Activated CD4-positive, alpha-beta T cell treated with anti-CD3 and anti-CD28 coated beads, Interleukin-2, amount 50 U/mL, for 48 hours (primary cell): ENCODE measurements at places on chromosomes 4 and X.

DNA sequence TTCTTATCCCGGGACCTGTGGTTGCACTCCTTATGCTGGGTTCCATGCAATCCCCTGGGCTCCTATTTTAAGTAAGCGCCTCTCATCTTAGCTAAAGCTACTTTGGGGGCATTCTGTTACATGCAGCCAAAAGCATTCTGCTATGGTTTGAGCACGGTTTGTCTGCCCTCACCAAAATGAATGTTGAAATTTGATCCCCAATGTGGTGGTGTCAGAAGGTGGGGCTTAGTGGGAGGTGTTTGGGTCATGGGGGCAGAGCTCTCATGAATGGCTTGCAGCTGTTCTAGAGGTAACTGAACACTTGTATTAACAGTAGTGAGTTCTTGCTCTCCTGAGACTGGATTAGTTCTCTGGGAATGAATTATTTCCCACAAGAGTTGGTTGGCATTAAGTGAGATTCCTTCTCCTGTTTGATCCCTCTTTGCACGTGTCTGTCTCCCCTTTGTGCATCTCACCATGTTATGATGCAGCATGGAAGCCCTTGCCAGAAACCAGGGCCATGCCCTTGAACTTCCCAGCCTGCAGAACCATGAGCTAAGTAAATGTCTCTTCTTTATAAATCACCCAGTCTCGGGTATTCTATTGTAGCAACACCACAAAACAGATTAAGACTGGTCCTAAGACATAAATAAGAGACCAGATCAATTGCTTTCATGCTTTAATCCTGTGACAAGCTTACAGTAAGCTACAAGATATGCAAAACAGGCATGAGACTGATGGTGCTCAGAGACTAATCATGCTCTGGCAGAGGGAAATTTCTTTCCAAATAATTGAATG, 141.8 kb downstream of the TSPAN5 start:
- DNase-seq: no peak

- DNase-seq: no peak
Observed at GRCh38 chr4:164138521-164138920, 615.4 kb upstream of the SMIM31 start.

DNA sequence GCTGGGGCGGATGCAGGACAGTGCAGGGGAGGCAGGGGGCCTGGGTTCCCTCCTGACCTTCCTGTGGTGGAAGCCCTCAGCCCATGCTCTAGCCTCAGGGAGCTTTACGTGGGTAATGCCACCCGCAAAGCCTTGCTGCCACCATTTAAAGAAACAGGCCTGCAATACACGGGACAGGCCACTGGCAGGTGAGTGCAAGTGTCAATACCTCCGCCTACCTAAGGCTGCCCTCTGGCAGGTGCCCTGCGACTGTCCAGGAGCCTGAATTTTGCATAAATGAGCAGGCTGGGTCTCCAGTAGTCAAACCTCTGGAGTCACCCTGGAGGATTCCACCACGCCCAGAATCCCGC, 5.9 kb downstream of the CRMP1 start:
- no peak for DNase-seq

DNA sequence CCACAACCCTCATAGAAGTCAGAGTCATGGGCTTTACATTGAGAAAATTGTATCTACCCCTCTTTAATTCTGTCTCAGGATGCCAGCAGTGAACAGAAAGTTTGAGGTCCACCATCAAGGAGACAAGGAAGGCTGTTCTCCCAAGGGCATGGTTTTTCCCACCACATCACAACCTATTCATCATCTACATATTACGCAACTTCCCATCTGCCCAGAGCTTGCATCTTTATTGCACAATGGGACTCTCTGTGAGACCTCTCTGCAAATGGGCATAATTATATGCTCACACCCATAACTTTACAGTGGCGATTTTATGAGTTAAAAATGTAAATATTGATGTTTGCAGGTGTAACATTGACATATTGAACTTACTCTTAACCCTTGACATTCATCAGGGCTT, 38.9 kb downstream of the PAGE2 start:
- no peak for DNase-seq

DNA sequence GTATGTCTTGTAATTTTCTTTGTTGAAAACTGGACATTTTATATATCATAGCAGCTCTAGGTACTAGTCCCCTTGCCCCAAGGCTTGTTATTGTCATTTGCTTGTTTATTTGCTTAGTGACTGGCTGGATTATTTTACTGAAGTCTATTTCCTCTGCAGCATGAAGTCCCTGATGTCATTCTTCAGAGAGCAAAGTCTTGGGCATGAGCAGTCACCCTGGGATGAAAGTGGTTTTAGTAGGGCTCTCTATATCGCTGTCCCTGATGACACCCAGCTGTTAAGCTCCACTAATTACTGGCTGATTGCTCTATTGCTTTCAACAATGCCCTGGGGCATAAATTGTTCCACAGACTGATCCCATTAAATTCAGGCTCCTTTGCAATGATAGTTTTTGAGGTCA, 113.5 kb upstream of the USP9X start:
- no peak for DNase-seq

DNA sequence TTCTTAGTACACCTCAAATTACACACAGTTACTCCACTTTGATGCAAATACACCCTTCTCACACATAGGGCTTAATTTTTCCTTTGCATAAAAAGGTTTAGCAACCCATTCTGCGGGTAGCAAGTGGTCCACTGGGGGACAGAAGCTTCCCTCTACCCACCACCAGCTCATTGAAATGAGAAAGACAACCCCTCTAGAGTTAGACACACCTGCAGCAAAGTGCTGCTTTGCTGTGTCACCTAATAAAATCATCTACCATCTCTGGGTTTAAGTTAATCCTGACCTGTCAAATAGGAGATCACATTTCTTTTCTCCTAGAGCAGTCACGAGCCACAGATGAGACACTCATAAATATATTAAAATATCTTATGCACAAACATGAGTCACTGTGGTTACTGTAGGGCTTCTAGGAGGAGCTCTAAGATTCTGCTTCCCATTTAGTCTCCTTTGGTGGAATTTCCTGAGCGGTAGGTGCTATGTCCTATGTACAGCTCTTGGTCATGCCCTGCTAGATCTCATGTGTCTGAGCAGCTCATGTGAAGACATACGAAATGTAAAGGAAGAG, 11.9 kb downstream of the BMX start:
- DNase-seq: no peak

DNA sequence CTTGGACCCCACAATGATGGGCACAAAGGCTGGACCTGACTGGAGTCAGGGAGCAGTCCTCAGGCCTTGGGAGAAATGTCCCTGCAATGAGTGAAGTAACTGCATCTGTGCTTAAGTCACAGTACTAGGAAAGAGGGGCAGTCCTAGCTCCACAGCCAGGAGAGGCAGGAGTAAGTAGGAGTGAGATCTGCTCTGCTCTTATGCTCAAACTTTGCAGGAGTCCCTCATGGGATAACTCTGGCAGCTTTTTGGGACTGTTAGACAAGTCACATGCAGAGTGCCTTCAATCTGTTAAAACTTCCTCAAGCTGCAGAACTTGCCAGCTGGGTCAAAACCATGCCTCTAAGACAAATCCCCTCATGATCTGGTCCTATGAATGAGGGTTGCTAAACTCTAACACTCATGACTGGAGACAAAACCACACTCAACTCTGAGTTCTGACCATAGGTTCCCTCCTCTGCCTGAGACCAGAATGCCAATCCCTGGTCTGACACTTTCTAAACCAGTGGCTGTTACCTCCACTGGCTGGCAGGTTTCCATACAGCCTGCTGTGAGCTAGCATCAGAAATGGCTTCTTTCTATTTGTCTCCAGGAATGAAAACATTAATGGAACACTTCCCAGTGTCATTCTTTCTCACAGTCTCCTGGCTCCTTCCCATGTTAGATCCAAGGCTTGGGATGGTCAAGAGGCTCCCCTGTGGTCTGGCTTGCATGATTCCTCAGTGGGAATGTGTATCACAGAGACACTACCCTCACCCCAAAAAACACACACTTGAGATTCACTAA, 819.3 kb downstream of the PCDH7 start:
- DNase-seq: no peak

DNA sequence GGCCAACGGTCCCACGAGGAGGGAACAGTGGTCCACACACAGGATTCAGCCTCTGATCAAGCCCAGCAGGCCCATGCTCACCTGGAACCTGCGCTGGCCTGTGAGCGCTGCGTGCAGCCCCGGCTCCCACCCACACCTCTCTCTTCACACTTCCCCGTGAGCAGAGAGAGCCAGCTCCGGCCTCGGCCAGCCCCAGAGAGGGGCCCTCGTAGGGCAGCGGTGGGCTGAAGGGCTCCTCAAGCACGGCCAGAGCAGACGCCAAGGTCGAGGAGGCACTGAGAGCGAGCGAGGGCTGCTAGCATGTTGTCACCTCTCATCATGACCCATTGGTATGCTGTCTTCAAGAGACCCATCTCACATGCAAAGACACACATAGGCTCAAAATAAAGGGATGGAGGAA, 83.0 kb upstream of the FMR1 start:
- no peak for DNase-seq

DNA sequence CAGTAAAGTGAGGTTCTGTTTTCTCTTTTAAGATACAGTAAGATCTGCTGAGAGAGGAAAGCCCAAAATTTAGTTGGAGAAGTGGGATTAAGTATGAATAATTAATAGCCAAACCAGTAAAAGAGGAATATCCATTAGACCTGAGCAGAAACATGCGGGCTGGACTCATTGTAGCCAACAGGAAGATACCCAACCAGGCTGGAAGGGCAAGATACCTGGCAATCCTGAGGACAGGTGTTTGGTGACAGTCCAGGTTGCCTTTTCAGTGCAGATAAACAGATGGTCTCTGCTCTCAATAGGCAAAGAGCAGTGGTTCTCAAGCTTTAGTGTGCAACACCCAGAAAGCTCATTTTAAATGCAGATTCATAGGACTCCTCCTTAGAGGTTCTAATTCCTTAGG, 980.8 kb upstream of the GRID2 start:
- DNase-seq: no peak

- no peak for DNase-seq
Observed at GRCh38 chr4:153764601-153765368, 5.0 kb upstream of the RNF175 start.

DNA sequence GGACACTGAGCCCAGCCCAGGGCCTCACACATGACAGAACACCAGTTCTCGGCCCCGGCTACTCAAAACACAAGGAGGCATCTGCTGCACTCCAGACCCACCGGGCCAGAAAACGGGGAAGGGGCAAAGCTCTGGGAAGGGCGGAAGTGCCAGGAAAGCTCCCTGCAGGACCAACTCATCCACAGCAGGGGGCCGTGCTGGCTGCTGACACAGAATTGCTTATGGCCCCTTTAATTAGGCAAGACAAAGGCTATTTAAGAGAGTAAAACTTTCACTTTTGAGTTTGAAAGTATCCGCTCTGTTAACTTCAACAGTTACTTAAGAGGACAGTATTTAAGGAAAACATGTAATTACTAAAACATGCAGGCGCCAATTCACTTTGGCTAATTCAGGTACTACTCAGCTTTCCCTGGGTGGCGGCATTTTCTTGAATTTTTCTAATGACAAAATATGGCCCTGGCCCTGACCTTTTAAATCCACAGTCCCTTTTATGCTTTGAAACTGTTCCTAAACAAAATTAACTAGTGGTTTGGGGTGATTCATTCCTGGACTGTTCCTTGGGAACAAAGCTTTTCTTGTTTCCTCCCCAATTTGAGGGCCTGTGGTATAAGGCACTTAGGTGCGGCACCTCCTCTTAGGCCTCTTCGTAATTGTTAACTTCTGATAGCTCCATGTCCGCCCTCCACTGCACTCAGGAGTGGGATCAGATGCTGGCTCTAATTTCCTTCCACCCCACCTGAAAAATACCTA, 40.4 kb downstream of the NSG1 start:
- no peak for DNase-seq

DNA sequence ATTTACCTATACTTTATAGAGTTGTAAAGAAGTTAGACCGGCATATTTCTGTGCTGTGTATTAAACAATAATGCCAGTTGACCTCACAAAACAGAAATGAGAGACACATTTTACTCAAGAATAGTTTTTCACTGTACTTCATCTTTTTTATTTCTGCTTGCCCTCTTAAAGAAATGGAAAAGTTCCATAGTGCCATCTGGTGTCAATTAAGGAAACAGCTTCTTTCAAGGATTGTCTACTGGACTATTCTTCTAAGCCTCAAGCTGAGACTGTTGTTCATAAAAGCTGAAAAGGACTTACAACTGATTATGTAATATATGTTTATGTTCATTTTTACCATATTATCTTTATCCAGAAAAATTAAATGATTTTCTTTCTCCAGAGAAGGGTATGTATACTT, 1523.7 kb downstream of the ARAP2 start:
- DNase-seq: no peak

- no peak for DNase-seq
Observed at GRCh38 chr4:37245391-37245954, 930 bp downstream of the NWD2 start.

DNA sequence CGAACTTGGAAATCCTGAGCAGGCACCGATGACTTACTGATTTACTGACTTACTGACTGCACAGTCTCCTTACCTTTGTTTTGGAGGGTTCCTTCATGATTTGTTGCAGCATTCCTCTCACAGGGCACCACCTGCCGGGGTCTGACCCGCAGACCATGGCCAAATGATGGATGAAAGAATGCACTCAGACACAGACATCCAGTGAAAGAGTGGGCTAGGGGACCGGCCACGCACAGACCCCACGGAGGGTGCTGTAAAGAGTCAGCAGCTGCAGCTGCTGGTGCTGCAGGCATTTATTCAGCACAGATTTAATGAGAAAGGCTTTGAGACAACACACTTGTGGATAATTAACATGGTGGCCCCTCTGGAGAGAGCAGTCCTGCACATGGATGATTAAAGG, 3.4 kb downstream of the MAGEB5 start:
- no peak for DNase-seq

DNA sequence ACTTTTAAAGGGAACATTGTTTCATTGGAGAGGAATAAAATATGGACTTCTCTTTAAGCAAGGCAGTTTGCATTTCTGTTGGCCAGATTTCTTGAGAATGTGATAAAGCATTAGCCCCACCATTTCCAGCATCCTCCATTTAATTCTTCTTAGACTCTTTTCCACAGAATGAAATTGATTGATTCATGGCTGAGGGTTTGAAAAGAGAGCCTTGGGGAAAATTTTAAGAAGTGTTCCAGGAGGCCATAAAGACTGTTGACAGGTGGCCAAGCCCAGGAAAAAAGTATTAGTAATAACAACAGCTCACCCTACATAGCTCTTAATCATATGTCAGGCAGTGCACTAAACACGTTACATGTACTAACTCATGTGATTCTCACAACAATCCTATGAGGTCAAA, 53.4 kb downstream of the SHROOM3 start:
- DNase-seq: no peak

DNA sequence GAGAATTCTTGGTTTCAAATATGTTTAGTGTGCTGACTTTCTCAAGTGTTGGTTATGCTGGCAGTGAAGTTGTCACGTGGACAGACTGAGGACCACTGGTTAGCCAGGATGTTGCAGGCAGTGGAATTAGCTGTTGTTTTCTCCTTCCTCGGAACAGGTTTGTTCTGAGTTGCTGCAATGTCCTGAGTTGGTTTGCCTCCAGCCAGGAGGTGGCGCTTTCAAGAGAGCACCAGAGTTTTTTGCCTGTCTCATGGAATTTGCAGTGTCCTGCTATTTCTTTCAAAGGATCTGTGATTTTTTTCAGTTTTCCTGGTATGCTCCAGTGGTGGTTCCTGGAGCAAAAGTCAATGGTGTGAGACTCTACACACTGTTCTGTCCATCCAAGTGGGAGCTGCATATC, 158.1 kb upstream of the CXorf66 start:
- no peak for DNase-seq

- no peak for DNase-seq
Observed at GRCh38 chrX:53587795-53588420, 98.6 kb downstream of the HUWE1 start.

- DNase-seq: no peak
Observed at GRCh38 chr4:77703666-77704065, 98.0 kb downstream of the CXCL13 start.
